ENCODE measurements at places on chromosomes 13 and 19.

DNA sequence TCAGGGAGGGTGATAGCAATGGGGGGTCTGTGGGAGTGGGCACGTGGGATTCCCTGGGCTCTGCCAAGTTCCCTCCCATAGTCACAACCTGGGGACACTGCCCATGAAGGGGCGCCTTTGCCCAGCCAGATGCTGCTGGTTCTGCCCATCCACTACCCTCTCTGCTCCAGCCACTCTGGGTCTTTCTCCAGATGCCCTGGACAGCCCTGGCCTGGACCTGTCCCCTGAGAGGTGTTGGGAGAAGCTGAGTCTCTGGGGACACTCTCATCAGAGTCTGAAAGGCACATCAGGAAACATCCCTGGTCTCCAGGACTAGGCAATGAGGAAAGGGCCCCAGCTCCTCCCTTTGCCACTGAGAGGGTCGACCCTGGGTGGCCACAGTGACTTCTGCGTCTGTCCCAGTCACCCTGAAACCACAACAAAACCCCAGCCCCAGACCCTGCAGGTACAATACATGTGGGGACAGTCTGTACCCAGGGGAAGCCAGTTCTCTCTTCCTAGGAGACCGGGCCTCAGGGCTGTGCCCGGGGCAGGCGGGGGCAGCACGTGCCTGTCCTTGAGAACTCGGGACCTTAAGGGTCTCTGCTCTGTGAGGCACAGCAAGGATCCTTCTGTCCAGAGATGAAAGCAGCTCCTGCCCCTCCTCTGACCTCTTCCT lies 9.3 kb upstream of the CEACAM7 start:
- DNase-seq = no peak

GRCh38 chr13:25753976-25754375 lies 297.8 kb downstream of the SHISA2 start:
- DNase-seq = no peak

DNA sequence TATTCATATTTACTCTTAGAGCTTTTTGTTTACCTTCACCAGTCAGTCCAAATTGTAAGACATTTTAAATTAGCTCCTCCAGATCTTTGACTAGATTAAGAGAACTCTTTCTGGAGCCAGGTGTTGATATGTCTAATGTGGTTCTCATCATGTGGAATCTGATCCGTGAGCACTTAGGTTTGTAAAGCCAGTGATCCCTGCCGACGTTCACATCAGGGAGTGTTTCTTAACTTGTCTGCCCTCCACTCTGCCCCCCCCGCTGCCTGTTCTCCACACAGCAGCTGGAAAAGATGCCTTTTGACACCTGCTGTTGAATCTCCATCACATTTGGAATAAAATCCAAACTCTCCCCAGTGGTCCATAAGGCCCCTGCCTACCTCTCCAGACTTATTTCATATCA lies 17.7 kb downstream of the METTL21C start:
- no peak for DNase-seq

DNA sequence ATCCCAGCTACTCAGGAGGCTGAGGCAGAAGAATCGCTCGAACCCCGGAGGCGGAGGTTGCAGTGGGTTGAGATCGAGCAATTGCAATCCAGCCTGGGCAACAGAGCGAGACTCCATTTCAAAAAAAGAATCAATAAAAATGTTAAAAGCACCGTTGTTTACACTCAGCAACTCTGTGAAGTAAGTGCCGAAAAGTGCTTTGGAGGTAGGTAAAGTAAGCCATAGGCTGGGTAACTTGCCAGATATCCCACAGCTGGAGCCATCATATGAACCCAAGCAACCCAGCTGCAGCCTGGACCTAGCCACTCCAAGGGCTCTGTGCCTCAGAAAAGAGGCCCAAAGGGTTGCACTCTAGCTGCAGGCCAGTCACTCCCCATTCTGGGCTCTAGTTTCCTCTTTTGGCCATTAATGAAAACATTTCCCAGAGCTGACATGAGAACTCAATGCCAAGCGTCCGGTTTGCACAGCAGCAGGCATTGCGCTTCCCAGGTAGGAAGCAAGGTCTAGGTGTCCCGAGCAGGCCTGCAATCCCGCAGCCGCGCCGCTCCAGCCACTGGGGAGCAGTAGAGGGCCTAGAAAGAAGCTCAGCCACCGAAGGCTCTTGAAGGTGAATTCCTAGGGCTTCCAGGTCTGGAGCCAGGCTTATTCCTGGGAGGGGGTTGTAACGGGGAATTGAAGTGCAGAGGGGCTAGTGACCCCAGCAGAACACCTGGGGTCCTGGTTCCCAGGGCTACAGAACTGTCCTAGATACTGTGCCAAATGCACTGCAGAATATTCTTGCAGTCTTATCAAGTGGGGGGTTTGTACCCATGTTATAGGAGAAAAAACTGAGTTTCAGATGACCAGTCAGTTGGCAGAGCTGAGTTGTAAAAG lies 4.1 kb upstream of the CD79A start:
- DNase-seq = peak; percentile 52

DNA sequence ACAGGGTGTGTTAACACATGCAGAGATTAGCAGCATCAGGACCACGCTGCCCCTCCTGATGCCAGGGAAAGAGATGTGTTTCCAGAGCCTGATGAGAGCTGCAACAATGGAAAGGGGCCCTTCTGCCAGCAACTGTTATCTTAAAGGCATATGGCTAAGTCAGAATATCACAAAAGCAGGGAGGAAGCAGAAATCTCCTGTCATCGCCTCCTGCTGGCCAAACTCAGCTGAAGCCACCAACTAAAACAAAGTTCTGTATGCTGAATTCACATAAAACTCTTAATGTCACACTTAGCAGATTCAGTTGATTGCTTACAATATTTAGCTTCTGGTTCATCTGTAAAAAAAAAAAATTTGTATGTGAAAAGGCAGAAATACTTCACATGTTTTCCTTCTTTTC lies 178.2 kb downstream of the GPC5 start:
- no peak for DNase-seq

DNA sequence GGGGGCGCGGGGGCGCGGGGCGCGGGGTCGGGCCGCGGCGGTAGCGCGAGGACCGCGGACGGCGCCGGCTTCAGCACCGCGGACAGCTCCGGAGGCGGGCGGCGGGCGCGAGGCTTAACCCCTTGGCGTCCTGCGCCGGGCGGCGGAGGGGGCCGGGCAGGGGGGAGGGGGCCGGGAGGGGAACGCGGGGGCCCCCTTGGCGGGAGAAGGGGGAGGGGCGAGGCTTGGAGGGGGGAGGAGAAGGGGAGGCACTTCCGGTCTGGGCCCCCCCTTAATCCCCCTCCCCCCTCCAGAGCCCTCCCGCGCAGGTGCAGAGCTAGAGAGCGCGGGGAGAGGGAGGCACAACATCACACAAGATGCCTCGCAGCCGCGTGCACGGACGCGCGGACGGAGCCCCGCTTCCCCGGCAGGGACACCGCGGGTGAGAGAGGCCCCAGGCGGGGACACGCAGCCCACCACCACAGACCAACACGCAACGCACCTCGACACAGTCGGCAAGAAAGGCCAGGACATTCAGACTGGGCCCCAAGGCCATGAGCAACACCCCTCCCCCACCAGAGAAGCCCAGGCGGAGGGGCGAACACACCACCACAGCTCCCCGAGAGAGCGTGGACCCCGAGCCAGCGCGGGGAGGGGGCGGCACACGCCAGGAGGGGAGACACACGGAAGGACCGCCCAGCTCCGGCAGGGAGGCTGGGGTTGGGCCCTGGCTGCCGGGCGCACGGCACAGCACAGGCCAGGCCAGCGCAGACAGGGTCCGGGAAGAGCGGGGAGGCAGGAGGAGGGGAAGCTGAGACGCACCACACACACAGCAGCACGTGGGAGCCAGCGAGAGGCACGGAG lies 24.1 kb downstream of the SHANK1 start:
- no peak for DNase-seq

DNA sequence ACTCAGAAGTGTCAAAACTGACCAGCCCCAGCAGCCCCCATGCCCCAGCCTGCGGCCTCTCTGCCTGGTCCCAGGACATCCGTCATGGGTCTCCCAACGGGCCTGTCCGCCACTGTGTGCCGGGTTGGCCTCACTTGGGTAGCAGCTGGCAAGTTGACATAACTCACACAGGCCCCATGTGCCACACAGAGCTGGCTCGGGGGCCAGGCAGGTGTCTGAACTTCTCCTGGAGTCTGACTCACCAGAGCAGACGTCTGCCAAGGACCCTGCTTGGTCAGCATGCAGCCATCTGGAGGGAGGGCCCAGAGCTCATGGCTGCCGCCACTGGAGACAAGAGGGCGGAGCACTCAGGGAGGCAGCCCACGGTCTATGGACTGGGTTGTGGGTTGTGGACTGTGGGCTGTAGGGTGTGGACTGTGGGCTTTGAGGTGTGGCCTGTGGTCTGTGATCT lies 32.0 kb upstream of the TMEM255B start:
- peak; percentile 49 for DNase-seq

DNA sequence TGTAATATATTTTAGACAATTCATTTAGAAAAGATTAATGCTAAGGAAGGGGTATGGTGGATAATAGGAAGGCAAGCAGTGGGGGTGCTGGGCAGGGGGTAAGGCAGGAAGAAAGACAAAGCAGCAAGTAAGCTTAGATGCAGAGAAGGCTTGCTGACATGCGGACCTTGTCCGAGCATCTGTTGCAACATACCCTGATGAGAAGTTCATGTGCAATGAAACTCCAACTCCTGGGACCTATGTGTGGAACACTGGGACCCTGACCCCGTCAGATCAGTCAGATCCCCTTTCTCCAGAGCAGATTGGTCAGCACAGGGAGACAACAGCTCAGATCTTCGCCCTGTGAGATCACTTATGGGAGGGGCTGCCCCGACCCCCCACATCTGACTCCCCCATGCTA lies 71.3 kb upstream of the ZNF599 start:
- DNase-seq = no peak
